ENCODE measurements at places on chromosomes 2 and 18.

- DNase-seq = no peak
These were observed 22.9 kb downstream of the IGFBP5 start for GRCh38 chr2:216672466-216672865.

DNA sequence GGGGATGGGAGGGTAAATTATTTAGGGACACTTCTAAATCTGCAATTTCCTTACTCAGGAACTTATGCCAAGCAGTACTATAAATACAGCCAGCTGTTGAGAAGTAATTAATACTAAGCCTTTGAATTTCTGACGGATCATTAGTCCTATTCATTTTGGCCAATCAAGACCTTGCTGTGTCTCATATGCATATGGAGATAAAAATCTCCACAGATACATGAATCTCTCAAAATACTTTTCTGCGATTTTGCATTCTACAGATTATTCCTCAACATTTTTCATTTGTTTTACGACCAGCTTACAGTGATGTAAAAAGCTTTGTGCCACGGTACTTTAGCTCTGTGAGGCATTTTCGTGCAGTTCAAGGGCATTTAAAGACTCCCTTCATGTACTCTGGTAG lies 16.7 kb downstream of the LANCL1 start:
- DNase-seq = no peak

DNA sequence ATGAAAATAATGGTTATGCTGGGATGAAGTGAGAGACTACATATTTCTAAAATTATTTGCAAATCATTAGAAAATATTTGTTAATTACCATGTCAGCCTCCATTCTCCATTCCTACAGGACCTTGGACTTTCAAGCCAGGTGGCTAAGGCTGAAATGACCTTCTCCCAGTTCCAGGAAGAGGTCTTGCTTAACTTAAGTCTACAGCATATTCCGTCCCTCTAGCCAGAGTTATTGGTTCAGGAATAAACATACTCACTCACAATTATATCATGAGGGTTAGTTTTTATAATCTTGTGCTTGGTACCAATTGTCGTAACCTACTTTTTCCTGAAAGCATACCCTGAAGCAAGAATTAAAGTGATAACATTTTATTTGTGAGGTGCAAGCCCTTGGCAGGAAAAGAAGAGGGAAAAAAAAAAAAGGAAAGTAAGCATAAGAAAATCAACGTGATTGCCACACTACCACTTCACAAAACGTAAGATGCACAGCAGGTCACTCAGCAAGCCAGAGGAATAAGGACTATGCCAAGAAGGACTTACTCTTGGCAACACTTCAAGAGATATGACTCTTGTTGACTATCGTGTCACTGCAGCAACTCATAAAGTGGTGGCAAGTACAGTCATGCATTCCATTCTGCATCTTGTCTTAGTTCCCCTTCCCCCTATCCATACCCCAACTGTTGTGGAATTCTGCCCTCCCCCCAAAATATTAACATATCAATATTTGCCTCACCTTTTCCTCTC lies 479.1 kb downstream of the MBD2 start:
- no peak for DNase-seq

DNA sequence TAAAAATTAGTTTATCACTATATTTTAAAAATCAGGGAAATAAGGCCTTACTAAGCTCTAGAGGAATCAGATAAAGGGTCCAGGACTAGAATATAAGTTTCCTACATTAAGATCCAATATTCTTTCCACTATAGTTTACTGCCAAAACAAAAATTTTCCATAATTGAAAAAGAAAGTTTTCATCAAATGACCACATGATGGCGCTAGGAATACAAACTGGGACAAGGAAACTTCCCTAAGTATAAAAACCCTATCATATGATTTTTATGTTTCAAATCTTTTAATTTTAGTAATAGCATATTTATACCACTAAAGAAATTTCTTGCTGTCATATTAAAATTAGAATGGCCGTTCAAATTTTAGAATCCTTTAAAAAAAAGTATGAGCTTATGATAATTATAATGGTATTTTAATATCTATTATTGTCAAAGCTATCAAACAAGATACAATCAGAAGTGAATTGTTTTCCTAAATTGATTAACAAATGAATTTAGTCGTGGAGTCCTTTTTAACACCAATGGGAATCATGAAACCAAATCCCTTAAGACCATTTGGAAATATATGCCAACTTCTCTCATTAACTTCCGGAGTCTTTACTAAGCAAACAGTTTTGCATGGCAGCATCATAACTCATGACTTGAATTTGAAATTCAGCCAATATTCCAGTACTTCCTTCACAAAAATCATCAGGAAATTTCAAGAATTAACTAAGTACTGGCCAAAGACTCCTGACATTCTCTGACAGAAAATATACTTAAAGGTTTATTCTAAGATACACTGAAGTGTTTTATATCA lies 70.3 kb downstream of the SCN1A start:
- DNase-seq = no peak

DNA sequence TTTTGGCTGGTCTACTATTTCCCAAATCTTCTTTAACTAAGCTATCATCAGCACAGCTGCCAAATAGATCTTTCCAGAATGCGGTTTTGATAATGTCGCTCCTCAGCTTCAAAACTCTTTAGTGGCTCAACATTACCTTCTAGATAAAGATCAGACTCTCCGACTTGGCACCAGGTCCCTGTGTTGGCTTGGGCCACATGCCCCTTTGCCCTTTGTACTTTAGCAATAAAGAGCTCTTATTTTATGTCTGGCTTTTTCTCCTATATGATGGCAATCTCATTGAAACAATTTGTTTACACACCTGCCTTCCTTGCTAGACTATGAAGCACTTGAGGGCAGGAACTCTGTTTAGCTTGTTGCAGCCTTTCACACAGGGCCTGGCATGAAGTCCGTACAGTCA lies 128.9 kb upstream of the GATA6 start:
- DNase-seq = no peak

- DNase-seq = no peak
These were observed 190.1 kb upstream of the SP5 start for GRCh38 chr2:170524828-170525565.

DNA sequence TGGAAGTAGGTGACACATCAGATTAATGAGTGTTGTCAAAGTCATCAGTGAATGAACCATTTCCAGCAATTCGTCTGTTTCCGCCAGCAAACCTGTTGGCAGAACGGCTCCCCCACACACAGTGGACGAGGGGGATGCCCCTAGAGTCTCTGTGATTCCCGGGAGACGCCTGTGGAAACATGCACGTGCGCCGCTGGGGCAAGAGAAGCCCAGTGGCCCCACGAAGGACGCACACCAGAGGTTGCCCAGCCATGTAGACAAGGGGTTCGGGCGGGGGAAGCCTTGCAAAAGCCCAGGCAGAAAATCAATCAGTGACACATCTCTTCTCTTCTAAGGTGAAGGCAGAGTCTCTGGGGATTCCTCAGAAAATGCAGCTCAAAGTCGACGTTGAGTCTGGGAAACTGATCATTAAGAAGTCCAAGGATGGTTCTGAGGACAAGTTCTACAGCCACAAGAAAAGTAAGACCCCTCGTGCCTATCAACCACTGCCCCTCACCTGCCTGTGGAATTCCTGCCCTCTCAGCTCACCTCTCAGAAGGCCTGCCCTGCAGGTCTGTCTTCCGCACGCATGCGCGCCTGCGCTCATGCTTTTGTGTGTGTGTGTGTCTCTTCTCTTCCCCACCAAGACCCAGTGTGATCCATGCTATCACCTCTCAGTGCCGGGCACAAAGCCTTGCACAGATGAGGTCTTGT lies 87.1 kb downstream of the INPP5D start:
- no peak for DNase-seq

DNA sequence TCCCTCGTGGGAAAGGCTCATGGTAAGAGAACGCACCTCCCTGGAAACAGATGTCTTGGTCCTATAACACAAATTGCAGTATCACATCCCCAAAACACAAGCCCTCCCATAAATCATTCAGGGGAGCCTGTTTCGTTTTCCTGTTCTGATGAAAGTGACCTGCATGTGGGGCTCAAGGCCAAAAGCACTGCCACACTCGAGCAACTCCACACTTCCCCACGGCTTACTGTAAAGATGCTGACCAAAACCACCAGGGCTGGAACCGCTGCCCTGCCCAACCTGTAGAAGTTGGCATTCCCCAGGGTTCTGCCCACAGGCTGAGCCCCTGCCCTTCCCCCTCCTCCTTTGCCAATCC lies 139.7 kb downstream of the BCL11A start:
- DNase-seq = no peak

GRCh38 chr18:4074647-4075046 lies 380.5 kb downstream of the DLGAP1 start:
- no peak for DNase-seq

- no peak for DNase-seq
These were observed 594.0 kb downstream of the ERBB4 start for GRCh38 chr2:211944572-211944971.

DNA sequence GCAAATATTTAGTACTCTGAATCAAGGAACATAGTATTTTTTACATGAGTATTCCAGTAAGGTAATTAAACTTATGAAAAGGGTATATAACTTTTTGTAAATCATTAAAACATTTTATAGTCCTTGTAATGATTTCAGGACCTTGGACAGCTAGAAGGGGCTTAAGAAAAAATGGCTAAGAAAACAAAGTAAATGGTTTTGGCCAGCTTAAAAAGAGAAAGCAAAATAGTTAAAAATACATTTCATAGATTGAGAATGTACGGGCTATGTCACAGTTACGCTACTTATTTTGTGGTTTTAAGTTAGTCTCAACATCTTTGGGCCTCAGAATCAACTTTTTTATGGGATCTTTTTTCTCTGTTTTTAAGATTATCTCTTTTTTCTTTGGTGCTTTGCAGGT lies 26.7 kb downstream of the POLI start:
- DNase-seq = no peak

- no peak for DNase-seq
These were observed 200.3 kb downstream of the NYAP2 start for GRCh38 chr2:225599856-225600255.

GRCh38 chr2:120933693-120934573 lies 198.3 kb downstream of the GLI2 start:
- no peak for DNase-seq

DNA sequence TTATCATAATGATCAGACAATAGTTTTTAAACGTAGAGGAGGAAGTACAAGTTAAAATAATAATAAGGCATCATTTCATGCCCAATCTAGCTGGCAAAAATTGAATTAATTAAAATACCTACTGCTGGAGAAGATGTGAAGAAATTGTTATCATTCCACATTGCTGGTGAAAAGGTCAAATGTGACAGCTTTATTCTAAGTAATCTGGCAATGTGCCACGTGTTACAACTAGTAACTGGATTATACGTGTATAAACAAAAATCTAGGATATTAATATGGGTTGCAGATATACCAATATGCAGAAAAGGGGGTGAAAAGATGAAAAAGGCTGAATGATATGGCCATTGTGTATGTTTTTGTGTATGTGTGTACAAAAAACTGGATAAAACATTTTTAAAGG lies 32.4 kb downstream of the SMAD2 start:
- no peak for DNase-seq

- no peak for DNase-seq
These were observed 4.4 kb downstream of the ADRA2B start for GRCh38 chr2:96111823-96112500.

GRCh38 chr2:195458936-195459335 lies 198.1 kb upstream of the SLC39A10 start:
- DNase-seq = no peak

DNA sequence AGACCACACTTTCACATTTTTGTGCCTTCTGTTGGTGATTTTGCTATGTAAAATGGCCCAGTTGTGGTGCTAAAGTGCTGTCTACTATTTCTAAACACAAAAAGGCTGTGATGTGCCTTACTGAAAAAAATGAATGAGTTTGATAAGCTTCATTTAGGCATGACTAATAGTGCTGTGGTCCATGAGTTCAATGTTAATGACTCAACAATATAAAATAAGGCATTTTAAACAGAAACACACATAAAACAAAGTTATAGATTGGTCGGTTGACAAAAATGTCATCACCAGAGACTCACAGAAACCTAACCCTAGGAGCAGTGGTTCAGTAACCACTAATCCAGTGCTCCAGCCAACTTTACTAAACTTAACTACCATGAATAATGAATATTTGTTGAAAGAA lies 160.0 kb downstream of the DNAH6 start:
- DNase-seq = no peak

GRCh38 chr2:241378816-241379215 lies 22.7 kb downstream of the FARP2 start:
- DNase-seq = no peak

GRCh38 chr18:73235921-73236320 lies 368.1 kb upstream of the NETO1 start:
- DNase-seq = no peak

DNA sequence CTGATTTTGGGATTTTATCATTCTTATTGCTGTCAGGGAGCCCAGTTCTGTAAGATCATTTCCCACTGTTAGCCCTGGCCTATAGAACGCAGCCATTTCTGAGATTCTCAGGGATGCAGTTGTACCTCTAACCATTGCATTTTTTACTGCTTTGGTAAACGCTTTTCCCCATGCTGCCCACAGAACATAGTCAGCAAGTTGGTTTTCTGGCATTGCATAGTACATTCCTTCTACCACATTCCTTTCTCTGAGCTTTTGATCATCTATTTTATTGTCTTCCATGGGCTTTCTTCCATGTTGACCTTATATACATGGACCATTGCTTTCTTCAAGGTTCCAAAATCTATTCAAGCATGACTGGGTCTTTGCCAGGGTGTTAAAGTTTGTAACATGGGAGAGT lies 86.8 kb upstream of the ST6GAL2 start:
- DNase-seq = no peak

DNA sequence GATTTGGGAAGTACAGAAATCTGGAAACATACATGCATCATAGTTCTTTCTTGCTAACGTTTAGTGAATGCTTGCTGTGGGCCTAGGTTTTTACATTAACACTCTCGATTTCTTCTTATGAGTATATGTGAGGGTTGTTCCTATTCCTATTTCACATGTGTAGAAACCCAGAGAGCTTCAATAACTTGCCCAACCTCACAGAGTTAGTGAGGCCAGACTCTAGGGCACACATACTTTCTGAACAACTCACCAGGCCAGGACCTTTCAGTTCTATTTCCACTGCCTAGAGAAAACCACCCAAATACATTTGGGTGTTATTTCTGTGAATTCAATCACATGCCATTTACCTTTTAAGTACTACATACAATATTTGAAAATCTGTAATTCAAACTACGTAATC lies 8.2 kb upstream of the KCTD1 start:
- no peak for DNase-seq

GRCh38 chr18:21908711-21909110 lies 168.1 kb downstream of the MIB1 start:
- no peak for DNase-seq

DNA sequence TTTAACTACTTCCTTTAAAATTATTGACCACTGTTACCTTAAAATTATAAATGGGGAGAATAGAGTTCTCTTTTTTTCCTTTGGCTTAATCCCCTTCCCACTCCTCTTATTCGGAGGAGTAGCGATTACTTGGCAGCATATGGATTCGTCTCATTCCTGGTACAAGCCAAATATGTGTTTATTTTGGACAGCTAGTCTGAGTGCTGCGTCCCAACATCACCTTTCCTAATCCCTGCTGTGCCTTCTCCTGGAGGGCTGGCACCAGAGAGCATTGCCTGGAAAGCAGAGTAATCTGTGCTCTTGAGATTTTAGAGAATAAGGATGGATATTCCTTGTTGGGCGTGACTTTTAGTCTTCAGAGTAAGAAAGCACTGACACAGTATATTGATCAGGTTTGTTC lies 185.6 kb downstream of the AGAP1 start:
- no peak for DNase-seq

GRCh38 chr2:9164112-9164608 lies 42.5 kb upstream of the ASAP2 start:
- DNase-seq = no peak

- no peak for DNase-seq
These were observed 49.2 kb upstream of the TGIF1 start for GRCh38 chr18:3400567-3401296.
